Right renal cortex interstitium (tissue), 3 donors: ENCODE measurements at places on chromosomes 11 and 22. TPM values are rescaled to one million over a fixed set of nuclear protein-coding genes. Genes with fewer than 3 reads are reported as not detected.

The RAB3IL1 gene
- 19.8 TPM for polyA plus RNA-seq

The C11orf52 gene
- polyA plus RNA-seq = 12.8 TPM

The CELF1 gene
- polyA plus RNA-seq = 99.4 TPM

GRCh38 chr11:64000026-64000739 is 13.9 kb downstream of the OTUB1 start:
- DNase-seq = no peak

DNA sequence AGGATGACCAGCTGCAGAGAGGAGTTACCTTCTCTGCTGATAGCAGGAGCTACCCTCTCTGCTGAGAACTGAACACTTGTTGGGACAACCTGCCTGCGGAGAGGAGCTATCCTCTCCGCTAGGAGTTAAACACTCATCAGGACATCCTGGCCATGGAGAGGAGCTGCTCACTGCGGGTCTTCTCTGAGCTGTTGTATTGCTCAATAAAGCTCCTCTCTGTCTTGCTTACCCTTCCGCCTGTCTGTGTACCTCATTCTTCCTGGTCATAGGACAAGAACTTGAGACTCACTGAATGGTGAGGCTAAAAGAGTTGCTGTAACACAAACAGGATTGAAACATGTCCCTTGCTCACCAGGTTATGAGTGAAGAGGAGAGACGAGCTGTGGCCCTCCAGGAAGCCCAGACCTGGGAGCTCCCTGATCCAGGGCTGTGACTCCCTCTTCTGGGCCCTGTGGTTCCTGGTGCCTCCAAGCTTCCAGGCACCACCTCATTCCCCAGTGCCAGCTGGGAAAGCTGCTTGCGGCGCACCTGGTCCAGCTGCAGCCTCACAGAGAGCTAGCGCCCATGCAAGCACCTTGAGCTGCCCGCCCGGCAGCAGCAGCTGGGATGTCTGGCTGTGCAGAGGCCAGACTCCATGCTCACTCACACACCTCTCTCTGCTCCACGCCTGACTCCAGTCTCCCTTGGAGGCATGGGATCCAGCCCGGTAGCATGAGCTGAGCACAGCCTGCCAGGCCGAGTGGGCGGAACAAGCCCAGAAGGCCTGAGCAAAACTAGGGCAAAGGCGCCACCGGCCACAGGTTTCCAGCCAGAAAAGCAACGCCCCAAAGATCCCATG is 50.5 kb downstream of the RAB30 start:
- DNase-seq = no peak

GRCh38 chr11:113014262-113015097 is 53.3 kb downstream of the NCAM1 start:
- DNase-seq = no peak

DNA sequence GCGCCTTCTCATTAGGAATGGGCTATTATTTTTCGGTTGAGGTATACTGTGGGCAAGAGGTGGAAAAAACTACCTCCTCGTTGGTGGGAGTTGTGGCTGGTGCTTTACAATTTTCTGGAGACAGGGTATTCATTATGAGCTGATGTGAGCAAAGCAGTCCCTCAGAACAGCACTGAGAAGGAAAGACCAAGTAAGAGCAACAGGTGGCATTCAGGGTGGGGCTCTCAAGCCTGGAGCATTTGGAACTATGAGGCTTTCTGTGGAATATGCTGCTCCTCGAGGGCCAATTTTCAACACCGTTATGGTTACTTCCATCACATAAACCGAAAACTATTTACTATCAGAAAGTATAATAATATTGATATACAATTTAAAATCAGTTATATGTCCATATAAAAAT is 3.7 kb downstream of the SNX19 start:
- no peak for DNase-seq

- no peak for DNase-seq
Observed at GRCh38 chr11:112162761-112163546, 940 bp downstream of the IL18 start.

- DNase-seq = peak; percentile 86
Observed at GRCh38 chr11:112174789-112175598, at the start of gene BCO2. TSS of gene BCO2 (plus strand) at chr11:112175512. CDS start at chr11:112175602, 90 bp downstream.

DNA sequence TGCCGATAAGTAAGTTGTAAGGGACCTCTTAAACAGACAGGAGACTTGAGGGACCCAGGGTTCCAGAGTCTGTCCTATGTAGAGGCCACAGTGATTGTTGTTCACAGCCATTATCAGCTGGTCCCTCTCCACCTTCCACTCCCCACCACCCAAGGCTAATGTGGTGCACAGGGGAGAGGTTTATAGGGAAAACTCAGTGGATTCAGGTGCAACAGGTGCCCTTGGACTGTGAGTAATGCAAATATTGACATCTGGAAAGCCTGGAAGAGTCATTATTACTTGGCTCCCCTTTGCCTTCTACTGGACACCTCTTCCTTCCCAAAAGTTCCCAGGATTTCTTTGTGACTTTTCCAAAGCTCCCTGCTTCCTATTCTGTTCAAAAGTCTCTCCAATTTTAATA is 441.1 kb upstream of the CCDC90B start:
- no peak for DNase-seq
